Astrocyte of the cerebellum (primary cell): ENCODE measurements at places on chromosomes 4 and X.
A peak's percentile ranks its signal among the peaks of the same experiment; 100 is the strongest.

DNA sequence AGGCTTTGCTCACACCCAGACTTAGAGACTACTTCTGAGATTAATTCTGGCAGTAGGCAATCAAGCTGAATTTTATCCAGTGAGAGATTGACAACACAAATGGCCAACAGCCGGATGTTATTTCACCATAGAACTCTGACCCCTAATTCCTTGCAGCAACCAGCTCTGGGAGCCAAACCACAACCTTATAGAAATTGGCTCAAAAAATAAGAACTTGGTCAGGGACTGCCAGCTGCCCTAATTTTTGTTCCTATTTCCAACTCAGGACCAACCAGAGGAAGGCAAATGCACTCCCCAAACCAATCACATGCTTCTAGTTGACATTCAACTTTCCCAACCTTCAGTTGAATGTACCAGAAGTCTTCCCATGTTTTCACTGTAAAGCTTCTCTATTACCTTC is 269.7 kb downstream of the HS3ST1 start:
- no peak for DNase-seq

DNA sequence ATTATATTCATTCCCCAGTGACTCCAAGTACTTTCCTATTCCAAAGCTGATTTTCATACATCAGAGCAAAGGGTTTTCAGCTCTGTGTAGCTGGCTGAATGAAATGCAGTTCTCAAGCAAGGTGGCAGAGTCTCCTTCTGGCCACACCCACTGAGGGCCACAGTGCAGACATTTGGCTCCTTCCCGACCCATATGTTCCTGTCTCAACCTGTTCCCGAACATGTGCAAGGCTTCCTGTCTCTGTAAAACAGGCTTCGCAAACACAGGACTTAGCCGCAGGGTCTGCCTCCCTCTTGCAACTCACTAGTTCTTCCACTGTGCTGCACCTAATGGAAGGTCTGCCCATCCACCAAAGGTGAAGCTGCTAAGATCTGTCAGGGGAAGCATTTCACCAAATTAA is 249.2 kb downstream of the MID1IP1 start:
- DNase-seq, result no peak

DNA sequence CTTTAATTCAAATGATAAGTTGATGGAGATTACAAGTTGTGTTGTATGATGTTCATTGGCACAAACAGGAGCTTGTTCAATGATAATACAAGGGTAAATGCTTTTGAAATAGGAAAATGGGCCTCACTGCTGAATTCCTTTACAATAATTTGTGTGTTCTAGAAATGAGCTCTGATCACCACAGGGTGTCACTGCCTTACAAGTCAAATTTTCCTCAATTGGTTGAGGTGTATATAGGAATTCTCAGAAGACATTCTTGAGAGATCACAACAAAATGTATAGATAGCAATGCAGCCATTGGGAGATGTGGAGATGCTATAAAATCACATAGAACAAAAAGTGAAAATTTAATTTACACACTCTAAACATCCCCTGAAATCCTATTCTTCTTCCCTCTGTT is 49.6 kb downstream of the KLF8 start:
- peak; percentile 1 for DNase-seq

DNA sequence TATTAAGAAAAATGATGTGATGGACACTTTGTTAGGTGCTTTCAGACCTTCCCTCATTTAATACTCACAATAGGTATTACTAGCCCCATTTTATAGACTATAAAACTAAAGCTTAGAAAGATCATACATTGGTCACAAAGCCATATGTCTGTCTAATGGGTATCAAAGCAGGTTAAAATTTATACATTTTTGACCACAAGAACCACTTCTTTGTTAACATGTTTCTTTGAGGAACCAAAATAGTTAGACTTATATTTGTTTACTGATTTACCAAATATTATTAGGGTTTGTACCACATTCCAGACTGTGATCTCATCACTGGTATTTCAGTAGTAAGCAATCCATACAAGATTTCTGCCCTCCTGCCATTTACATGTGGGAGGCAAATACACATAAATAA is 363.3 kb downstream of the NAF1 start:
- DNase-seq, result no peak

DNA sequence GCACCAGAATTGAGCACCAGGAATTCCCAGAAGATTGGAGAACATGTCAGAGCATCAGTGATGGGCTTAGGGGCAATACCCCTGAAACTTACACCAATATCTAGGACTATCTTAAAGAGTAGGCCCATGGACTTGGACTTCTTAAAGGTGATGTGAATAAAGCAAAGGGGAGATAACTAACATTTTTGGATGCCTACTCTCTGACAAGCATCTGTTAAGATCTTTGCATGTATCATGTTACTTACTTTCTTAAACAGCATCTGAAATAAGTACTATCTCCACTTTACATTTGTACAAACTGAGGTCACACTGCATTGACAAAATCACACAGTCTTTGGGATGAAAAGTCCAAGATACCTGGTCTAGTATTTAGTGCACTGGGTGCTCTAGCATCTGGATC is 258.6 kb upstream of the ARSJ start:
- no peak for DNase-seq

GRCh38 chrX:43450355-43450754 is 205.7 kb upstream of the MAOA start:
- DNase-seq, result no peak

DNA sequence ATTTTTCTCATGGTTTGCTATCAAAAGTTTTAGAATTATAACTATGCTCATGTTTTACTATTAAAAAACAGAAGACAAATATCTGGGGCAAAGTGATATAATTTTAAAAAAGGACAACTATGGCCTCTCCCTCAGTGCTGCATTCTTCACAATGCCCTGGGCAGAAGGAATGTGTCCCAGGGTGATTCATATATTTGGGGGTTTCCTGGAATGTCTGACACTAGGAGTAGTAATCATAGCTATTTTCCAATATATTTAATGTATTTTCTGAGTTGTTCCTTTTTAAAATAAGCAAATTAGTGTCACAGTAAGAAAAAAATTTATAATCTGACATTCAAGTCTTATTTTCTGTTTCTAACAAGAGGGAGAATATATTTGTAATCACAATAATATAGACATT is 281.7 kb downstream of the UNC5C start:
- peak; percentile 34 for DNase-seq

- DNase-seq, result no peak
These were observed 189.7 kb downstream of the PDGFC start for GRCh38 chr4:156781852-156782251.

- no peak for DNase-seq
These were observed 43.7 kb downstream of the RPS3A start for GRCh38 chr4:151143162-151143561.

DNA sequence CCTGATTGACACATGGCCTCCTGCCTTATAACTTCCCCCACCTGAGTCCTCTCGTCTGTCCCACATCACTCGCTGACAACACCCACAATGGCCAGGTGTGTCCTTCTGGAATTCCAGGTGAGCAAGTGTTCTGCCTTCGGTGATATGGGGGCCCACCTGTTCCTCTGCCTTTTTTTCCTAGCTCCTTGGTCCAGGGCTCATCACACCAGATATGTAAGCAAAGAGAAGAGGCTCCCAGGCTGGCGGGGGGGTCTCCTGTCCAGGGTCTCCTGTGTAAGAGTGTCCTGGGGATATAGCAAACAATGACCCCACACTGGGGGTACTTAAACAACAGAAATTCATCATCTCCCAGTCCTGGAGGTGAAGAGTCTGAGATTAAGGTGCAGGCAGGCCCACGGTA is 25.2 kb downstream of the P2RY8 start:
- DNase-seq, result no peak

DNA sequence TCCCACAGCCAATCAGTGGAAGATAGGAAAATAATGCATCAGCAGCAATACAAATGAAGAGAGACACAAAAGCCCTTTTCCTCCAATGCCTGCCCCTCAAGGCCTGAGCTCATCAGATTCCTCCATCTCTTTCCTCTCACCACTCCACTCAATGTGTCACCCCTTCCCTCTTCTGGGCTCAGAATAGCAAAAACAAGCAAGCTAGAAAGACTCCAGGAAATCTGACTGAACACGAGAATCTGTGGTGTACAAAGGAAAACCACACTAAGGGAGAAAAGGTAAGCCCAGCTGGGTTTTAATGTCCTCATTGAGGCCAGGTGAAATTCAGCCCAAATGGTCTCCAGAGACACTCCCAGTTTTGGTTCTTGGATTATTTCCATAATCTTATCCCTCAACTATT is 46.3 kb downstream of the ARHGEF9 start:
- DNase-seq, result no peak

DNA sequence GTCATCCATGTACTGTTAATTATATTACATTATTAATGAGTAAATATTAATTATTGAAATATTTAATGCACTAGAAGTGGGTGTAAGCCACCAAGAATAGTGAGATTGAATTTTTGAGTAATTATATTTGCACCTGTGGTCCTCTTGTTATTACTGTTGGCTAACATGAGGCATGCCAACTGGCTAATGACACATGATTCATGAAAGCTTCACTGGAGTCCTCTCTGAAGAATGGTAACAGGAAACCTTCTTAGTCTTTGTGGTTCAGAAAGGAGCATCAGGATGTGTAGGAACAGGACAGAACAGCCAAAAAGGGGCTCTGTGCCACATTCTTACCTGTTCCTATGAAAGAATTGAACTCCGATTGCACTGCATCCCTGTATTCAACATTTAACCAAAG is 65.2 kb downstream of the SLC4A4 start:
- no peak for DNase-seq

GRCh38 chr4:125539691-125540090 is 224.9 kb downstream of the FAT4 start:
- DNase-seq, result no peak

- no peak for DNase-seq
These were observed 30.5 kb downstream of the TLR8 start for GRCh38 chrX:12936947-12937346.

DNA sequence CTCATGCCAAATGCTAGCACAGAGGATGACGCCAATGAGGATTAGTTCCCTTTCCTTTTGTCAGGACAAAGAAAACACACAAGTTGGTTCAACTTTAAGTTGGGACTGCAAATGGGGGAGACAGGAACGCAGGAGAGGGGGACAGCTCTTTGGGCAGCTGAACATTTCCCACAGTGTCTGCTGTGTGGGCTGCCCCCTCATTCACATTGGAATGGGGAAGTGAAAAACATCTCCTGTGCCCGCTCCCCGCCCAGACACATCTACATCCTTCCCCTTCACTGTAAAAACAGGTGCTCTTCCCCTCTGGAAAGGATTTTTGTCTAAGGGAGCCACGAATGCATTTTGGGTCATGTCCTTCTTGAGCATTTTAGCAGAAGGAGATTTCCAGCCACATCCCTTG is 44.5 kb upstream of the TBC1D9 start:
- no peak for DNase-seq

- no peak for DNase-seq
These were observed 37.7 kb downstream of the DLG3 start for GRCh38 chrX:70482300-70482699.
